Fibroblast of villous mesenchyme (primary cell): ENCODE measurements at places on chromosomes 1 and 21. TPM values are rescaled to one million over a fixed set of nuclear protein-coding genes. Genes with fewer than 3 reads are reported as not detected.

DNA sequence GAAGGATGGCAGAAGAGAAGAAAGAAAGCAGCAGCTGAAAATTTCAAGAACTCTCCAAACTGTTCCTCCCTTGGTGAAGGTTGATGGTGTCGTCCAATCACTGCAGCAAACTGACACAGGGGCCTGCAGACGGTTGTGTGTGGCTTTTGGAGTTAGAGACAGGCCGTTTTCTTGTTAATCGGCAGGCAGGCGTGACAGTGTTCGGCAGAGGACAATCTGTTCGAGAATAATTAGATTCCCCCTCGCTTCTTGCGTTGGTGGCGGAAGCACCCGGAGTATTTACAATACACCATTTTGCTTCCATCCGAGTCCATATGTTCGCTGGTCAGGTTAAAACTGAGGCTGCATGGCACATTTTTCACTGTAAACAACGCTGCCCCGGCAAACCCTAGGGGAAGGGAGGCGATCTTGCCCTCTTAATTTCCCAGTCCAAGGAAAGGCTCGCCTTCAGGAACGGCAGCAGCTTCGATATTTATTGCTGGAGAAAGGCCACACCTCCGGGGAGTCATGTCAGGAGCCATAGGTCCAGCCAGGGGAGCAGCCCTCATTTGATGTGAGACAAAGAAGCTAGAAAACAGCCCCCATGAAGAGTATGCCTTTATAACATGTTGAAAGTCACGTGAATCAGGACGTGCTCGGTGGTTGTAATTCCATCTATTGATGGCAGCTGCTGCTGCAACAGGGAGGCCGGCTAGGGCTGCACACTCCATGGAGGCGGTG is 360.1 kb downstream of the SMYD3 start:
- no peak for DNase-seq

DNA sequence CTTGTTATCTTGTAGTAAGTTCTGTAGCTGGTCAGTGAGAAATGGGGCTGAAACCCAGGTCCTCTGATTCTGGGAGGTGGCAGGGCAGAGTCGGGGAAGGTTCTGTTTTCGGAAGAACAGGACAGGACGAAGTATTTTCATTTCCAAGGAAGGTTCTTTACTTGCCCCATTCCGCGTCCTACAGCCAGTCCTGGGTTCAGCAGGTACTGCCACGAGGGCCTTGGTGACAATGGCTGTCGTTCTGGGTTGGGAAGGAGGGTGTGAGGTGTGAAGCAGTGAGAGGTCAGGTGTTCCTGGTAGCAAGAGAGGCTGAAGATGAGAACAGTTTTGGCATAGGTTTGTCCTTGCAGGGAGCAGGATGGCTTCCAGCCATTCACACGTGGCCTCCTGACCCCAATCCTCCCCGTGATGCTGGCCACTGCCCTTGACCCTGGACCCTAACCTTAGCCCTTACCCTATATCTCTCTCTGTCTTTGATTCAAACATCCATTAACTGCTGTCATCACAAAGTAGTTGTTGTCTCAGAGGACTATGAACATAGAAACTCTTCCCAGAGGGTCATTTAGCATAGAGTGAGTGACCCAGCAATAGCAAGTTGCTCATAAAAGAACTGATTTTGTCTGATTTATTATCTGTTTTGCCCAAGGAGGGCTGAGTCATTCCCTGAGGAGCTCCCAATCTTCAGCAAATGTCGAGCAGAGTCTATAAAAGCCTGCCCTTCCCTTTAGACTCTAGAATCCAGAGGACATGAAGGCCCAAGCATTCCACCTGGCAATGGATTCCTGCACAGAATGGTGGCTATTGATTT is 25.0 kb downstream of the VASH2 start:
- peak; percentile 87 for DNase-seq

The OPTC gene
- total RNA-seq = not detected in 2 replicates

The ZNF683 gene
- not detected in 2 replicates for total RNA-seq
